ENCODE measurements at places on chromosomes 5 and 9. TPM values are rescaled to one million over a fixed set of nuclear protein-coding genes. Genes with fewer than 3 reads are reported as not detected.
A peak's percentile ranks its signal among the peaks of the same experiment; 100 is the strongest.

DNA sequence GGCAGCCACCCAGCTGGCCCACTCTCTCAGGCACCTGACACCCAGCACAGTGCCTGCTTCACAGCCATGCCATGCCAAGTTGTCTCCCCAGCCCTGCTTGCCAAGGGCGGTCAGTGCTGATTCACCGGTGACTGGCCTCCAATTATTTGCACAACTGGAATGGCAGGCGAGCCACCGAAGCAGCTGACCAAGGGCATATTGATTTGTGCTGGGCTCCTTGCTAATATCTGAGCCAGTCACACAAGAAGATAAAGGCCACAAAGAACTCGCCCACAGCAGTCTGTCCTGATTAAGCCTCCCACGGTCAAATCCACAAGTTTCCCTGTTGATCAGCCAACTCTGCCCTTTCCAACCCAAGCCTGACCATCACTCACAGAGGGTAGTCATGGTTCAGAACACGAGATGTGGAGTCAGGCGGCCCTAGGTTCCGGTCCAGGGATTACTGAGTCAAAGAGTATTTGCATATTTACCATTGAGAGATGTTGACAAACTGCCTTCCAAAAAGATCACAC, 6.4 kb upstream of the EEIG1 start:
- DNase-seq: peak; percentile 88

DNA sequence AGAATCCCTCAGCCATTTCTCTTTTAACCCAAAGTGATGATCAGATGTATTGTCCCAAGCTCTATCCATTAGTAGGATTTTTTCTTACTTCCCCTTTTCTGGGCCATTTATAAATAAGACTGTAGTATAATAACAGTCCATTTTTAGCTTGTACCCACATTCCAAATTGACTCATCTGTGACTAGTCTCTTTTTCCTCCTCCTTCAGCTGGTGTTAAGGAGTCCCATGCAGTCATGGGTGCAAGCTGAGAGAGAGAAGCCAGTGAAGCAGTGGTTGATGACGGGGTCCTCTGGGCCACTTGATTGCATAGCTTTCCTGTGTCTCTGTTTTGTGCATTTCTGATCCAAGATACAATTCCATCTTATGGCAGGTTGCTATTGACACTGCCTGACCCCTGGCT, 476.0 kb upstream of the CD180 start:
- DNase-seq: no peak

DNA sequence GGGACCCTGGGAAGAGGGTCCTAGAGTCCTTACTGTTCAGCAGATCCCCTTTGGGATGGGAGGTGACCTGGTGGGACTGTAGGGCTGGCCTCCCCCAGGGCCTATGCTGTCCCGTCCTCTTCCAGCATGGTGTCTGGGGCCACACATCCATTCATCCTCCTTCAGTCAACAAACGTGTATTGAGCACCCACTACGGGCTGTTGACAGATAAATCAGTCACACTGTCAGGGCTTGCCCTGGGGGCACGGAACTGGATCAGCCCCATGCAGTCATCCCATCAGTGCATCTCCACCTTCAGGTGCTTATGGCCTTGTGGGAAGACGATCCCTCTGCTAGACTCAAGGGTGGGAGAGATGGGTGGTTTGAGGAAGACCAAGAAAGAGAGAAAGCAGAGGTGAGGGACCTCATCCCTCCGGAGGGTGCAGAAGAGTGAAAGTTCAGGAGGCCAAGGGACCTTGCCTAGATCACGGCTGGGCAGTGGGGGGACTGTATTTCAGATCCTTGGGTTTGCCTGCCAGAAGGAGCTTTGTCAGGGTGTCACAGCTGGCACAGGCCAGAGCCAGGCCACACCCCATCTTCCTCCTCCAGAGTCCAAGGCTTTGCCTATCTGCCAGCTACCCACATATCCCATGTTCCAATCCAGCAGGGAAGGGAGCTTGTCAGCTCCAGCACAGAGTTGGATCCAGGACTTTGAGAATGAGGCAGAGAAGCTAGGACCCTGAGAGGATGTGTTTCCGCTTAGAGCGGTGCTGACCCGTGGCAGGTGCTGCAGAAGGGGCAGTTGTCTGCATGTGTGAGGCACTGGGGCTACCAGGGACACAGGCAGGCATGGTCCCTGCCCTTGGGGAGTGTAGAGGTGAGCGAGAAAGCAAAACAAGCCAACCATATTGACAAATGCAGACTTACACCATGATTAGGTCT, 30.5 kb downstream of the COL27A1 start:
- DNase-seq: no peak

GRCh38 chr9:17631396-17631795, 52.5 kb downstream of the SH3GL2 start:
- no peak for DNase-seq

PRRT1B gene
- polyA plus RNA-seq: 0.80 TPM

FAM221B gene
- not detected for polyA plus RNA-seq
